DMS53 (cell line): ENCODE measurements at places on chromosomes 6 and 20.

DNA sequence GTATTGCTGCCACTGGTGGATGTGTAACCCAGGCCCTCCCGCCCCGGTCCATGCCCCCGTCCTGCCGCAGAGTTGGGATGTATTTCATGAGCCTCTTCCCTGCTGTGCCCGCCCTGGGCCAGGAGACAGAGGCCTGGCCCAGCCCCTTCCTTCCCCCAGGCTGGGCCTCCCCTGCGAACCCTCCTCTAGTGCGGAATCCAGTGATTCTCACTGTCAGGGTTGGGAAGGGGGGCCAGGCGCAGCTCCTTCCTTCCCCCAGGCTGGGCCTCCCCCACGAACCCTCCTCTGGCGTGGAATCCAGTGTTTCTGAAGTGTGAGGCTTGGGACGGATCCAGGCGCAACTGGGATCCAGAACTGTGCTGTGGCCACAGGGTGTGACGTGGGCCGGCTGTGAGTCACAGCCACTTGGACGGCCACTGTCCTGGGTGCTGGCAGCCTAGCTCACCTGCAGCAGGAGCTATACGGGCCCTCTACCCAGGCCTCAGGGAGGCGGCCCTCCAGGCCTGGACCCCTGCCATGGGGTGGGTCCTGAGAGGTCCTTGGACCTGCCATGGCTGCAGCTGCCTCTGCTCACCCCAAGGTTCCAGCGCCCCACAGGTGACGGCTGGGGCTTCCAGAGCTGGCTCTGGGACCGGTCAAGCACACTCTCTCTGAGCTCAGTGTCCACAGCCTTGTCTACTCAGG lies 28.3 kb downstream of the COL20A1 start:
- DNase-seq = no peak

- peak; percentile 78 for DNase-seq
These were observed 993 bp upstream of the NCOA7 start for GRCh38 chr6:125789576-125790357.

GRCh38 chr6:12423832-12424231 lies 133.7 kb downstream of the EDN1 start:
- peak; percentile 15 for DNase-seq

GRCh38 chr6:155432293-155432692 lies 23.3 kb downstream of the NOX3 start:
- DNase-seq = no peak

GRCh38 chr6:131828080-131828479 lies 20.3 kb downstream of the ENPP1 start:
- DNase-seq = no peak

- DNase-seq = peak; percentile 63
These were observed 110.3 kb downstream of the CHD6 start for GRCh38 chr20:41507851-41508250.

GRCh38 chr6:107218142-107218541 lies 102.8 kb upstream of the BEND3 start:
- no peak for DNase-seq

DNA sequence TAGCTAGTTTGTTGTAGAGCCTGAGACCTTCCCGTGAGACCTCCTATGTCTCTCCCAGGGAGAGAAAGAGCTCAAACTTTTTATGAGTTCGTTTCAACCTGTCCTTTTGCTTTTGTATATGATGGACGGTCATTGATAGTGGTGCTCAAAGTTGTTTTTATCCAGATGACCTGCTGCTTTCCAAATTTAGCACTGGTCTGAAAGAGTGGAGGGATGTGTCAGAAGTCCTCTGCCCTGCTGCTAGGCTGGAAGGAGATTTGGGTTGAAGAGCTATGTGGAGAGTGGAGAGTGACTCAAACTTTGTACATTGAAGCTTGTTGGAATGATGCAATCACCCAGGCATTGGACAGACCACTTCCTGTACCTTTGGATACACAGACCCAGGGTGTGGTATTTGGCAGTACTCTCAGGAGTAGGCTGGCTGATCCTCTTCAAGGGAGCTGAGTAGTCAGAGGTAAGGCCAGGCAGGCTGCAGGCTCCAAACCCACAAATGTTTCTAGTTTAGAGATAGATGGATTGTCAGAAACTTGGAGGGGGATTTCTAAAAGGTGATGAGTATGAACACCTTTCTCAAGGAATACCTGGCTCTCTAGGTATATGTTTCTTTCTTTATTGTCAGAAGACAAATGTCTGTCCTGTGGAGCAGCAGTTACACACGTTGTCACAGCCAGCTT lies 49.4 kb upstream of the RREB1 start:
- peak; percentile 86 for DNase-seq
